ENCODE measurements at places on chromosomes 12 and 14. TPM values are rescaled to one million over a fixed set of nuclear protein-coding genes. Genes with fewer than 3 reads are reported as not detected.
A peak's percentile ranks its signal among the peaks of the same experiment; 100 is the strongest.

DNA sequence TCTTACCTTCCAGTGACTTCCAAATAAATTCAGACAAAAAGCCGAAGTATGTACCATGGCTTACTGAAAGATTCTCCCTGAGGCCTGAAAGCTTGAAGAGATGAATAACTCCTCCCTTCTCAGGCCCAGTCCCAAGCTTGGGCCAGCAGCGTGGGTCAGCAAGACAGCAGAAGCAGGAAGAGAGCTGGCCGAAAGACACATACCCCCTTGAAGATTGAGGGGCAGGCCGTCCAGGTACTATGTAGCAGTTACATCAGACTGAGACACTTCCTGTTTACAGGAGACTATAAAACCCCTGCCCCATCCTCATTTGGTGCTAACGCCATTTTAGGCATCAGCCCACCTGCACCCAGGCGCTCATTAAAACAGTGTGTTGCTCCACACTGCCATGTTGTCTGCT lies 15.0 kb downstream of the NDUFA12 start:
- H3K27ac ChIP-seq = peak overlapping the region; percentile 67
- H3K36me3 ChIP-seq = peaks cover 37% of the 10 kb centered on the region
- H3K4me1 ChIP-seq = peaks cover 31% of the 10 kb centered on the region
- no peaks in the 10 kb centered on the region for H3K27me3 ChIP-seq
- DNase-seq = no peak

Gene GPX2
- total RNA-seq = not detected

DNA sequence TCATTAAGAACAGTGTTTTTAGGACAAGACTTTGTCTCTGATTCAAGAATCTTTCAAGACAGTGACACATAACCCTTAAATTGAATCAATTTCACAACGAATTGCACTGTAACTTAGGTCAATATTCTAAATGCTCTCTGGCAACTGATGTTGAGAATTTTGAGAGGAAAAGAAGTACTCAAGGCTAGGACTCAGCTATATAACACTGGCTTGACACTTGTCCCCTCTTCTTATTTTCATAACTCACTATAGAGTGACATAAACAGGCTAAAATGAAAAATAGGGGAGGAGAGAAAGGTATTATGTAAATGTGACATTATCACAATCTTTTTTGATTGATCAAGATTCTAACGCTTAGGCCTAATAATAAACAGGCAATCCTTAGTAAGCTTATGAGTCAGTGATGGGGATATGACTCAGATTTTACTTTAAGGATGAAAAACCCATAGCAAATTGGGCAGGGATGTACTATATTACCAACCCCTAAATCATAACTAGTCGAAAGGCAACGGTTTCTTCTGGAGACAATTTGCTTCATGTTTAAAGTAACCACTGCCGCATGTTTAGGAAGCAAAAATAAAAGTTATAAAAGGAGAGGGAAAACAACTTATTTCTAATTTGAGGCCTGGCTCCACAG lies 10.9 kb downstream of the BTG1 start:
- peaks cover 82% of the 10 kb centered on the region for H3K4me1 ChIP-seq
- peaks cover 56% of the 10 kb centered on the region for H3K36me3 ChIP-seq
- H3K27me3 ChIP-seq = no peaks in the 10 kb centered on the region
- DNase-seq = peak; percentile 59
- peak overlapping the region; percentile 99 for H3K4me3 ChIP-seq
- peak overlapping the region; percentile 86 for H3K27ac ChIP-seq

DNA sequence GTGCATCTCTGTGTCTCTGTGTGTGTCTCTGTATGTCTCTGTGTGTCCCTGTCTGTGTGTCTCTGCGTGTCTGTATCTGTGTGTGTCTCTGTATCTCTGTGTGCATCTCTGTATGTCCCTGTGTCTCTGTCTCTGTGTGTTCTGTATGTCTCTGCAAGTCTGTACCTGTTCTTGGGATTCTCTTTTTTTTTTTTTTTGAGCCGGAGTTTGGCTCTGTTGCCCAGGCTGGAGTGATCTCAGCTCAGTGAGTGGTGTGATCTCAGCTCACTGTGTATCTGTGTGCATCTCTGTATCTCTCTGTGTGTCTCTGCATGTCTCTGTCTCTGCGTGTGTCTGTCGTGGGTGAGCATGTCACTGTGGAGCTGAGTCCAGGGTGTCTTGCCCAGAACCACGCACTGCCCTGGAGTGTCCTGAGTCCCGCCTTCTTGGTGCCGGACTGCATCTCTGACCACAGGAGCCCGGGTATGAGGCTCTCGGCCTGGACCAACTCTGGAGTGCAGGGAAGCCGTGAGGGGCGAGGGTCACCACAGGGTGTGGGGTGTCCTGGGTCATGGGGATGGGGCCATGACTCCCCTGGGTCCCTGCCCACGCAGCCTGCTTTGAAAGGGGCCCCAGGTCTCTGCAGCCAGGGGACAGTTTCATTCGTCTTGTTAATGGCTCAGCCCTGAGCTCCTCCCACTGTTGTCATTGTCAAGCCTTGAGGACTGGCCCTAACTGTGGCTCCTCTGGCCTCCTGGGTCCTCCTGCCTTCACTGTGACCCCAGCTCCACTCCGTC lies 11.8 kb downstream of the MYL2 start:
- no peaks in the 10 kb centered on the region for H3K36me3 ChIP-seq
- H3K4me1 ChIP-seq = no peaks in the 10 kb centered on the region
- H3K27ac ChIP-seq = no peak overlapping the region
- H3K4me3 ChIP-seq = no peak overlapping the region
- no peaks in the 10 kb centered on the region for H3K27me3 ChIP-seq

- H3K4me1 ChIP-seq = no peaks in the 10 kb centered on the region
- DNase-seq = no peak
- no peak overlapping the region for H3K27ac ChIP-seq
- H3K36me3 ChIP-seq = no peaks in the 10 kb centered on the region
Measured at GRCh38 chr14:58055497-58056010, 96.5 kb downstream of the ARMH4 start.

Gene PMCH
- 8.4 TPM for total RNA-seq

GRCh38 chr12:27331291-27331926 lies 1.2 kb upstream of the BMAL2 start:
- H3K27me3 ChIP-seq = no peaks in the 10 kb centered on the region
- peak; percentile 82 for DNase-seq
- peak overlapping the region; percentile 95 for H3K4me3 ChIP-seq

DNA sequence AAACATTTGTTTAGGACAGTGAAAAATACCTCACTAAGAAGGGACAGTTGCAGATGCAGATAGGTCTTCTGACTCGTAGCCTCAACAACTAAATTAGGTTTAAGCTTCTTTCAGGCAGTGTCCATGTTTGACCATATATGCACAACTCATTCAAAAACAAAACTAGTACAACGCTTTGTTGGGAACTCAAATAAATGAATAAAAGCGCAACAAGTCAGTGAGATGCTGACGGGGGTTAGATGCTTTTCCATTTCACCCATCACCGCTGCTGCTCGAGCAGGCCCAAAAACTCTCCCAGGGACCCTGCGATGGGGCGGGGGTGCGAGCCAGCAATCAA lies 633 bp downstream of the RPAP3 start:
- H3K36me3 ChIP-seq = peaks cover 27% of the 10 kb centered on the region
- peak overlapping the region; percentile 97 for H3K4me3 ChIP-seq
- H3K4me1 ChIP-seq = peaks cover 55% of the 10 kb centered on the region
- no peak for DNase-seq
- H3K27ac ChIP-seq = peak overlapping the region; percentile 85

DNA sequence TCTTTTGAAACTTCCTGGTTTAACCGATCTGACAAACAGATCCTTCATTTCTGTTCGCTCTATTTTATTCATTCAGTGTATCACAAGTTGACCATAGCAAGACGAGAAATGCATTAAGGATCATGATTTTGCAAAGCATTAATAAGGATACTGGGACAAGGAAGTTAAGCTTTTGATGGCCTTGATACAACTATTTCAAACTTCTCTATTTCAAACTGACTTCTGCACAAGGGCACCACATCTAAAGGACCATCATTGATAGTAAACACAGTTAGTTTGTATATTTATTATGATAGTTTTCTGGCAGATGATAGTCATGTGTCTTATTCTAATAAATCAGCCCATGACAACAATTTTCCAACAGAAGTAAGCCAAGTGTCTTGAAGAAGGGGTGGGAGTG lies 25.8 kb upstream of the PLXNC1 start:
- H3K27me3 ChIP-seq = no peaks in the 10 kb centered on the region
- H3K4me3 ChIP-seq = no peak overlapping the region
- DNase-seq = no peak
- no peaks in the 10 kb centered on the region for H3K36me3 ChIP-seq
- peaks cover 41% of the 10 kb centered on the region for H3K4me1 ChIP-seq

Gene LTBR
- total RNA-seq = 1.7 TPM

DNA sequence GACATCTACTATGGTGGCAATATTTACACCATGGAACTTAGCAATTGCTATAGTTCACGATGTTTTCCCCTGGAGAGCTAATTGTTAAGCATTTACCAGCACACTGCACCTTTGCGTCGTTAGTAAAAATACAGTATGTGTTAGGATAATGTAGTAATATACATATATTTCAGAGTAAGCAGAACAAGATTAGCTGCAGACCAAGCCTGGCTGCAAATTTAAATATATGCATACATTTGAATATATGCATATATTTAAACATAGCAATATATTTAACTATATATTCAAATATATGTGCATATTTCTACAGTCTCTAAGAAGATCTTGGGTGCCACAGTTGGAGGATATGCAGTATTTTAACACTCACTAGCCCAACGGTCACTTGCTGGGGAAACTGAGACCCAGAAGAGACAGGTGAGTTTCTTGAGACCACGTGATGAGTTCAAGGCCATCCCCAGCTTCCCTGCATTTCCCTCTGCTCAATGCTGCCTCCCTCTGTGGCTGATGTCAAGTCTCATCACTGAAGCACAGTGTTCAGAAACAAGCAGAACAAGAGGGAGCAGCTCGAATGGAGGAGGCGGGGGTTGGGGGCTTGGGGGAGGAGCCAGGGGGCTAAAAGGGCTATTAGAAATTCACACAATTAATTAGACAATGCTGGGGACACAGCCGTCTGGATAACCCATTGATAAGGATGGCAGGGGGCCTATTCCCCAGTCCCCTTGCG lies 708.0 kb downstream of the MED13L start:
- H3K27me3 ChIP-seq = no peaks in the 10 kb centered on the region
- no peaks in the 10 kb centered on the region for H3K4me1 ChIP-seq
- no peaks in the 10 kb centered on the region for H3K36me3 ChIP-seq
- no peak overlapping the region for H3K4me3 ChIP-seq
- DNase-seq = no peak
- H3K27ac ChIP-seq = no peak overlapping the region

GRCh38 chr12:130202201-130202600 lies 39.9 kb downstream of the FZD10 start:
- no peaks in the 10 kb centered on the region for H3K27me3 ChIP-seq
- no peak overlapping the region for H3K4me3 ChIP-seq
- DNase-seq = no peak
- no peak overlapping the region for H3K27ac ChIP-seq
- no peaks in the 10 kb centered on the region for H3K36me3 ChIP-seq

- no peaks in the 10 kb centered on the region for H3K4me1 ChIP-seq
- no peaks in the 10 kb centered on the region for H3K36me3 ChIP-seq
- H3K4me3 ChIP-seq = no peak overlapping the region
- H3K27me3 ChIP-seq = no peaks in the 10 kb centered on the region
- H3K27ac ChIP-seq = no peak overlapping the region
Measured at GRCh38 chr12:5384015-5384414, 47.9 kb upstream of the NTF3 start.

GRCh38 chr14:59107819-59108218 lies 80.6 kb upstream of the DAAM1 start:
- H3K4me1 ChIP-seq = no peaks in the 10 kb centered on the region
- peaks cover 12% of the 10 kb centered on the region for H3K27me3 ChIP-seq
- H3K36me3 ChIP-seq = no peaks in the 10 kb centered on the region
- H3K27ac ChIP-seq = no peak overlapping the region
- DNase-seq = no peak

All from activated CD4-positive, alpha-beta T cell treated with anti-CD3 and anti-CD28 coated beads, Interleukin-2, amount 10 ng/mL, durations not matched to agents 24 days and 14 days (primary cell).